NCI-H1436 treated with DMSO at 0.1 percent for 48 hours (cell line): ENCODE measurements at places on chromosomes 1 and 21.

DNA sequence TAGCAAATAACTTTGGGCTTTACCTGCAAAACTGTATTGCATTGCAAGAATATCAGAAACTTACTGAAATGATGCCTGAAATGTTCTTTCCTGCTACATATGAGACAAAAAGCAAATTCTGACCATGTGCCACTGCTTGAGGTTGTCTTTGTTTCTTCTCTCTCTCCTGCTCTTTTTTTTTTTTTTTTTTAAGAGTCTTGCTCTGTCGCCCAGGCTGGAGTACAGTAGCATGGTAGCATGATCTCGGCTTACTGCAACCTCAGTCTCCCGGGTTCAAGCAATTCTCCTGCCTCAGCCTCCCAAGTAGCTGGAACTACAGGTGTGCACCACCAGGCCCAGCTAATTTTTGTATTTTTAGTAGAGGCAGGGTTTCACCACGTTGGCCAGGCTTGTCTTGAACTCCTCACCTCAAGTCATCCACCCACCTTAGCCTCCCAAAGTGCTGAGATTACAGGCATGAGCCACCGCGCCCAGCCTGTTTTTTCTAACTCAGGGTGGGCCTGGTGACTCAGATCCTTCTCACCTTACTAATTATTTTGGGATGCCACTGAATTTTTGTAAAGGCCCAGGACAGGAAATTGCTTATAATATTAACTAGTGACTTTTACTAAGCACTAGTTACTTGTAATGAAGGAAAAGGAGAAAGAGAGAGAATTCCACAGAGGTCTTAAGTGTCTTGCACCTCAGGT lies 35.9 kb downstream of the DNASE2B start:
- no peak for DNase-seq

- no peak for DNase-seq
Measured at GRCh38 chr1:17603091-17603841, 63.8 kb downstream of the ARHGEF10L start.

DNA sequence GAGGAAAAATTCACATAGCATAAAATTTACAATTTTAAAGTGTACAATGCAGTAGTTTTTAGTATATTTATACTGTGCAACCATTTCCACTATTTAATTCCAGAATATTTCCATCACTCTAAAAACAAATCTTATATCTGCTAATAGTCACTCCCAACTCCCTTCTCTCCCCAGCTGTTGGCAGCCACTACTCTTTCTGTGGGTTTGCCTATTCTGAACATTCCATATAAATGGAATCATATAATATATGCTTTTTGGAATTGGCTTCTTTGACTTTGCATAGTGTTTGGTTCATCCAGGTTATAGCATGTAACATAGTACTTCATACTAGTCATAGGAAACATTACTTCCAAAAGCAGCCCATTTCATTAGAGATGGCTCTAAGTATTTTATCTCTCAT lies 25.0 kb upstream of the TMEM39B start:
- DNase-seq: no peak

- peak; percentile 91 for DNase-seq
Measured at GRCh38 chr1:107829036-107829770, 135.8 kb downstream of the VAV3 start.

- DNase-seq: no peak
Measured at GRCh38 chr1:235022341-235022980, 106.2 kb downstream of the TOMM20 start.

DNA sequence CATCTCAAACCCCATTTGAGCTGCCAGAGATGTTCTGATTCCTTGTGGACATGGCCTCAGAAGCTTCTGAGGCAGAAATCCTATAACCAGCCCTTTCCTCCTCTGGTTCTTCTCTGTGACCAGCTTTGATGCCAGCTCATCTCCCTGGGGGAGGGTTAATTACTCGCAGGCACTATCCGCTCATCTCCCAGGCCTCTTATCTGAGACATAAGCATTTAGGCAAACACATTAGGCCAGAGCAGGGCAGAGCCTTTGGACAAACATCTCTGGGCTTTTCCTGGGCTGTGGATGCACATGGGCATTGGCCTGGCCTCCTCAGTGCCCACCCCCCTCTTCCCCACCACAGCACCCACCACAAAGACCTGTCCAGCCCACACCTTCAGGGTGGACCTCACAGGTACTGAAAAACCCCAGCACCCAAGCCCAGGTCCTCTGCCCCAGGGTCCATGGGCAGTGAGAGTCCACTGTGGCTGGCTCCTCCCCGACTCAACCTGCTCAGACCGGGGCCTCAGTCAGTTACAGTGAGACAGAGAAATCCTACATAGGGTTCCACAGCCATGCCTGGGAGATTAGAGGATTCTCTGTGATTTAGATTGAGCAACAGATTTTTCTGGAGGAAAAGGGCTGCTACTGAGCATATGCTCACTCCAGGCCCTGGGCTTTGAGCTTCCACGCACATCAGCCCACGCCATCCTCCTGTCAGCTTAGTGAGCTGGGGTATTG lies 26.9 kb downstream of the IGSF21 start:
- DNase-seq: no peak

DNA sequence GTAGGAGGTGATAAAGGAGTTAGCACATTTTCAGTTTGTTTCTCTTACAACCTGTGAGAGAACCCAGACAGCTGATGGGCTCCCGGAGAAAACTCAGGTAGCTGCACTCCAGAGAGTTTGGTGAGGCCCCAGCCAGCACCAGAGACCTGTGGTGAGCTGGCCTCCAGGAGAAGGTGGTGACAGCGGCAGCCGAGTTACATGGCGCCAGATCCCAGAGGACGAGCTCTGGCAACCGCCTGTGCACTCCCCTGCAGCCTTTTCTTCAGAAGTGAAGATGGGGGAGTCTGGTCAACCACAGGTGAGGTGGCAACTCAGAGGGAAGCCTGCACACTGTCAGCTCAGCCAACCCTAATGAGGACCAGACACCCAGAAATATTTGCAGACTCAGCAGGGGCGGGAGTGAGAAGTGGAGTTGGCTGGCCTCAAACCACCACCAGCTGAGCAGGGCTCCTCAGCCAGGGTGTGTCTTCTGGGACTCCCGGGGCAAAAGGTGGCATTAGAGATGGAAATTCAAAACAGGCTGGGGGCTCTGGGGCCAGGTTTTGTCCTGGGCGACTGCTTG lies 209.7 kb downstream of the SETD4 start:
- no peak for DNase-seq

DNA sequence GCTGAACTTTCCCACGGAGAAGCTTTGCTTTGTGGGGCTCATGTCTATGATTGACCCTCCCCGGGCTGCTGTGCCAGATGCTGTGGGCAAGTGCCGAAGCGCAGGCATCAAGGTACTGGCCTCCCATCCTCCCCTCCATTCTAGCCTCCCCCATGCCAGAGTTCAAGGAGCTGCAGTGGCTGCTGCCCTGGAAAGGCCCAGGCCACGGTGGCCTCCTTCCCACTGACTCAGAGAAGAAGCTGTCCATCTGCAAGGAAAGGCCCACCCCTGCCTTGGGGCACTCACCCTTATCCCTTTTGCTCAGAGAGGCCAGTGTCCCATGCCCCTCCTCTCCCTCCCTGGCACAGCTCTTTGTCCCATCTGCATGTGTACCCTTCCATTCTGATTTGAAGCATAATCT lies 14.9 kb downstream of the ATP1A2 start:
- DNase-seq: no peak

- no peak for DNase-seq
Measured at GRCh38 chr1:156947127-156947526, 26.7 kb downstream of the LRRC71 start.

DNA sequence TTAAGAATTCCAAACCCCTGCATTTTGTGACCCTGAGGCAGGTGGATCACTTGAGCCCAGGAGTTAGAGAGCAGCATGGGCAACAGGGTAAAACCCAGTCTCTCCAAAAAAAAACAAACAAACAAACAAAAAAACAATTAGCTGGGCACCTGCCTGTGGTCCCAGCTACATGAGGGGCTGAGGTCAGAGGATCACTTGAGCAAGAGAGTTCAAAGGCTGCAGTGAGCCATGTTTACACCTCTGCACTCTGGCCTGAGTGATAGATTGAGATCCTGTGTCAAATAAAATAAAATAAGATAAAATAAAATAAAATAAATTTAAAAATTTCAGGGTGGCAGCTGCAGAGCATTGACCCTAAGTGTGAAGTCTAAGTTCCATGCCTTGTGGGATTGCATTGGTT lies 16.7 kb upstream of the PTGFR start:
- no peak for DNase-seq

DNA sequence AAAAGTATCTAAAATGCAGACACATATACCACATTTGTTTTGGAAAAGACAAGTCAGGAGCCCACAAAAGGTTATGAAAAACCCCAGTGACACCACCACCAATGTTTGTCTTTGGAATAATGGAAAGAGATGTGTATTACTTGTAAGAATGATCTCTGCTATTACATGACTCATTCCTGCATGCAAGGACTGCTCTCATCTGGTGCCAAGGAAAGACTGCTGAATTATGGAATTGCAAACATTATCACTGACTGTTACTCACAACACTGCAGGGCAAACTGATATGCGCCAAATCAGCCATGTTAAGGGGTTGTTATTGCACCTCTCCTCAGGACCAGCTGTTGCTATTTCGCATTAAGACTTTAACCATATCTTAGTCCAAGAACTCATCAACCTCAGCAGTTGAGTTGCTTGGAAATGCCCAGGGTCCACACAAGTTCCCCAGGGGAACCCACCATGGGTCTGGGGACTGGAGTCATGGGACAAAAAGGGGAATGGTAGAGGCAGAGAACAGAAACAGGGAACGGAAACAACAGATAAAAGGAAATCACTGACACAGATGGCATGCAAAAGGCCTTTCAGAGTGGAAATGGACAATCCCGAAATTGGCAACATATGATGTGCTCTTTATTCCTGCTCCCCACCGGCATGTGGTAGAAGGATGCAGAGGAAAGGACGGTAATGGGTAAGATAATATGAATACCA lies 34.4 kb downstream of the CAPZB start:
- no peak for DNase-seq

DNA sequence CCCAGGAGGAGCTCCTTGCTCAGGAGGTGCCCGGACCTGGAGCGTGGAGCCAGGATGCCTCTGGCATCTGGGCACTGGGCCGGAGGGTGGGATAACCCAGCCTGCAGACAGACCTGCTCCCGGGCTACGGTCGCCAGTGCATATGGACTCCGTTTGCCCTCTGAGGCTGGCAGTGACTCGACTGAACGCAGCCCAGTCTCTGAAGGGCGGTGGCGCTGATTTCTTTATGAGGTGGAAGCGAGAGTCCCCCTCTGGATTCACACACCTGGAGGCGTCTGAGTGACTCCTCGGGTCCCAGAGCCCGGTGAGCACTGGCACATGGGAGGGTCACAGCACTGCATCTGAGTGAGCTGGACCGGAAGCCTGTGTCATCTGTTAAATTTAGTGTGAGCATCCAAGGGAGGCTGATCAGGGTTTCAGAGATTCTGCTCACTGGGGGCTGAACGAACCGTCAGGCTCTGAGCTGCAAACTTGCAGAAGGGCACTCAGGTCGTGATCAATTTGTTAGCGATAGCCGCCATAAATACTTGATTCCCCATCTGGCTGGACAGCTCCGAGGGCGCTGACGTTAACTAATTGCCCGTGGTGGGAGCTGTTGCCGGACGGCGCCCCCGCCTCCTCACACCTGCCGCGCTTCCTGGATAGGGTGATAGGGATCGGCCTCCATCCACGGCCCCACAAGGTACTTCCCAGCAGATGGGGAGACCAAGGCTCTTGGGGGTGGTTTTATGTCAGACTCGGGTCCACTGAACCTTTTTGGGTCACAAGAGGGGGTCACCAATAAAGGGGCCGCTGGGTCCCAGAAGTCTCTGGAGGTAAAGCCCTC lies 60.7 kb upstream of the TTC34 start:
- no peak for DNase-seq

GRCh38 chr1:41917835-41918449 lies 780 bp downstream of the HIVEP3 start:
- no peak for DNase-seq

GRCh38 chr1:33342041-33342723 lies 21.3 kb upstream of the A3GALT2 start:
- DNase-seq: peak; percentile 31

GRCh38 chr1:191905781-191906180 lies 252.5 kb upstream of the RGS18 start:
- DNase-seq: no peak

DNA sequence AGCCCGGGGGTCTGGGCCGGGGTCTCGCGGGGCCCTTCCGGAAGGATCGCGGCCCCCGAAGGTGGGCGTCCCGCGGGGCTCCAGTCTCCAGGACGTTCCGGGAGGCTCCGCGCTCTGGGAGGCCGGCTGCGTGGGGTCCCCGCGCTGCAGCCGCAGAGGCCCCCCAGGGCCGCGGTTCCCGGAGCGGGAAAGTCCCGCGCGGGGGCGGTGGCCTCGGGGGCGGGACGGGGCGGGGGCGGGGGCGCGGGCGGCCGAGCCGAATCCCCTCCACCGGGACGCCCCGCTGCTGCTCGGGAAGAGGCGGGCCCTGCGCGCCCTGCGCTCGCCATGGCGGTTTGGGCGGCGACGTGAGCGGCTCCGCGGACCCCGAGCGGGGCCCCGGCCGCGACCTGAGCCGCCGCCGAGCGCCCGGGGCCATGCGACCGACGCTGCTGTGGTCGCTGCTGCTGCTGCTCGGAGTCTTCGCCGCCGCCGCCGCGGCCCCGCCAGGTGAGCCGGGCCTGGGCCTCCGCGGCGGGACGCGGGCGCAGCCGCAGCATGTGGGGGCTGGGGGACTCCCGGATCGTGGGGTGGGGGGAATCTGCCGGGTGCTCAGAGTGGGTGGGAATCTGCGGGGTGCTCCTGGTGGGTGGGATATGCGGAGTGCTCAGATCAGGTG lies at the start of gene IFNGR2:
Gene IFNGR2 (plus strand): TSS at position 286 of the 658 bp plus-strand sequence. CDS start 131 bp downstream, at position 417.
- DNase-seq: no peak

GRCh38 chr1:6141592-6141991 lies 38.5 kb downstream of the CHD5 start:
- no peak for DNase-seq

GRCh38 chr1:150971583-150972416 lies 2.8 kb downstream of the CERS2 start:
- DNase-seq: no peak

GRCh38 chr21:44835647-44835973 lies 17.7 kb upstream of the SUMO3 start:
- no peak for DNase-seq

- DNase-seq: no peak
Measured at GRCh38 chr1:195697130-195697529, 911.1 kb downstream of the KCNT2 start.
